ENCODE measurements at places on chromosomes 3 and 15.

- no peak for DNase-seq
Measured at GRCh38 chr15:41727143-41727542, 47.1 kb upstream of the MAPKBP1 start.

DNA sequence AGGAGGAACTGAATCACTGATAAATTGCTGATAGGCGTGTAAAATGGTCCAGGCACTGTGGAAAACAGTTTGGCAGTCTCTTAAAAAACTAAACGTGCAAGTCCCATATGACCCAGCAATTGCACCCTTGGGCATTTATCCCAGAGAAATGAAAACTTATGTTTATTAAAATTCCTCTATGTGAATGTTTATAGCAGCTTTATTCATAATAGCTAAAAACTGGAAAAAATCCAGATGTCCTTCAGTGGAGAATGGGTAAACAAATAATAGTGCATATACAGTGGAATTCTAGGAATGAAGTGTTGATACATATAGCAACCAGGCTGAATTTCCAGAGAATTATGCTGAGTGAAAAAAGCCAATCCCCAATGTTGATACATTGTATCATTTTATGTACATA, 482.2 kb upstream of the PDZRN3 start:
- no peak for DNase-seq

DNA sequence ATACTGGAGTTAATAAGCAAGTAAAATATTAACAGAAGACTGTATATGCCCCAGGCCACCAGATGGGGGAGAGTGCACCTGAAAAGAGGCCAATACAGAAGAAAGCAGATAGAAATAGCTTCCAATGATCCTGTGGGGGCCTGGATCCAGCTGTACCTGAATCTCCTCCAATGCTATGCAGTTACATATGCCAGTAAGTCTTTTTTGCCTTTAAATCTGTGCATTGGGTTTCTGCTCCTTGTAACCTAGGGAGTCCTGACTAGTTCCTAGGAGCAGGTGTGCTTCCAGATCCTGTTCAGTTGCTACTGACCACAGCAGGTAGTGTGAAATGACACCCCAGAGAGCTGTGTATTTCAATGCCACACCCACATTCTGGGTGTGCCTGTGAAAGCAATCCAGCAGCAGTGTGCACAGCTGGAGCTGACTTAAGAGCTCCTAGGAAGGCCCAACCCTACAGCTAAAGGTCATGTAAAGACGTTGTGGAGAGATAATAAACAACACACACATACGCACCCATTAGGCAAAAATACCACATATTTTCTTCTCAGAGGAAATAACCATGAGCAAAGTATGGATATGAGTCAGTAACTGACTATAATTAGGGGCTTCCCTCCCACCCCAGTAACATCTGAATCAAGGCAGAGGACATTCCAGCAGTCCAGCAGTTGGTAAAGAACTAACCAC, 62.2 kb upstream of the AKAP13 start:
- DNase-seq, result peak; percentile 56

- no peak for DNase-seq
Measured at GRCh38 chr15:25797511-25797935, 65.6 kb downstream of the ATP10A start.

- no peak for DNase-seq
Measured at GRCh38 chr3:2771741-2772140, 338.4 kb downstream of the IL5RA start.

GRCh38 chr15:29066838-29067237, 181.1 kb downstream of the APBA2 start:
- no peak for DNase-seq

DNA sequence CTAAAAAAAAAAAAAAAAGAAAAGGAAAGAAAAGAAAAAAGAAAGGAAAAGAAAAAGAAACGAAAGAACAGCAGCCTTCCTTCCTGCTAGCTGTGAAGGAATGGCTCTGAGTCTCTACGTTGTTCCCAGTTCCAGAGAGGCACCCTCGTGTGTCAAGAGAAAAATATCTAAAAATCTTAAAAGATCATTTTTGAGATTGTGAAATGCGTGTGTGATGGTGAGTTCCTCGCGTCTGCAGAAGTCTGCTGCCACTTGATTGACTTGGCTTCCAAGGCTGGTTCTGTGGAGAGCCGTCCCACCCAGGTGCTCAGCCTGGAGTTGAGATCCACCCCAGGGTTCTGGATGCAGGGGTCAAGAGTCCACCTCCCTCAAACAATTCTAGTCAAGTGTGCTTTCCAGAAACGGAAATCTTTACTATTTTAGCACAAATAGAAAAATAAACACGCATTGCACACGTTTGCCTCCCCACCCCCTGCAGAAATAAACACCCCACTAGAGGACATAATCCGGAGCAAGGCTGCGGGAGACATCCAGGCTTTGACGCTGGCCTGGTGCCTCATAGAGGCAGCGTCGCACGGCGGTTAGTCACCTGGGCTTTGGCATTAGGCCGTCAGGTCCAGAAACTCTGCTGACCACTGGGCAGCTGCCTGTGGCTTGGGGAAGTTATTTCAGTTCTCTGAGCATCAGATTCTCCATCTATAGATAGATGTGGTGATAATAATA, 265.4 kb downstream of the FAM43A start:
- DNase-seq, result no peak

DNA sequence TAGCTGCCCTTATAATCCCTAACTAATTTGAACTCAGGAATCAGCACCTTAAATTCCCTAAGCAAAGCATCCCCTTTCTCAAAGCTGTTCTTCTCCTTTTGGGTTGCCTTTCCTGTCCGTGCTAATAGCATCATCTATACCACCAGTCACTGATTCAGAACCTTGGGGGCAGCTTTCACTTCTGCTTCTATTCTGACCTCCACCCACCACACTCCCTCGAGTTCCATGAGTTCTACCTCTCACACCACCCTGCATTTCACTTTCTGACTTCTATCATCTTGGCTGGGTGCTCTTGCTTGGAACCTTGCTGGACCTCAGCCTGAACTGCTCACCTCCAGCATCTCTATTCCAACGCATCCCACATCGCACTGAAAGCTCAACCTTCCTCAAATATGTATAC, 55.4 kb upstream of the KCNMB2 start:
- no peak for DNase-seq

DNA sequence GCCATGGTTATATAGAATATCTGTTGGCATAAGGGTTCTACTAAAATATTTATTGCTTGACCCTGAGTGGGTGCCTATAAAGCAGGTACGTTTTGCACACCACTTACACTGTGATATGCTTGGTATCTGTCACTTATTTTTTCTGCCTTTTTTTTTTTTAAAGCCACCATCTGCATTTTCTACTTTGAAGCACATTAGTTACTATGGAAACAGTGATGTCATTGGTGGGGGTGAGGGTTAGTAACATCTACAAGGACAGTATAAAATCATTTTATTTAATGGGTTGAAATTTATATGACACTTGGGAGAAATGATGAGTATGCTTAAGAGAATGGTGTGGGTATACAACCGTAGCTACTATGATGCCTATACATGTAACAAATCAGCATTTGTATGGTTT, 25.6 kb downstream of the SLCO3A1 start:
- DNase-seq, result no peak

- peak; percentile 34 for DNase-seq
Measured at GRCh38 chr3:48155122-48155521, 33.1 kb downstream of the CDC25A start.

DNA sequence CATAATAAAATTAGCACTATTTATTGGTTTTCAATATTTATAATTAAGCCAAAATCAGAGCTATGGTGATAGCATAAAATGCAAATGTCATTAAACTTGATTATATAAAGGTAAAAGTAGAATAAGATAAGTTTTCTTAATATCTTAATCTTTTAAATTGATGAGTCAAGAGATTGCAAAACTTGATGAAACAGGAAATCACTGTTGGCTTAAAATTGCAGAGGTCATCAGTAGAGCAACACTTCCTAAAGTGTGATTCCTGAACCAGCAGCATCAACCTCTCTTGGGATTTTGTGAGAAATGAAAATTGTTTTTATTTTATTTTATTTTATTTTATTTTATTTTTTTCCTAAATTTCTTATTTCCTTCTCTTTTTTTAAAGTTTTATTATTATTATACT, 226.4 kb upstream of the CTDSPL start:
- no peak for DNase-seq

DNA sequence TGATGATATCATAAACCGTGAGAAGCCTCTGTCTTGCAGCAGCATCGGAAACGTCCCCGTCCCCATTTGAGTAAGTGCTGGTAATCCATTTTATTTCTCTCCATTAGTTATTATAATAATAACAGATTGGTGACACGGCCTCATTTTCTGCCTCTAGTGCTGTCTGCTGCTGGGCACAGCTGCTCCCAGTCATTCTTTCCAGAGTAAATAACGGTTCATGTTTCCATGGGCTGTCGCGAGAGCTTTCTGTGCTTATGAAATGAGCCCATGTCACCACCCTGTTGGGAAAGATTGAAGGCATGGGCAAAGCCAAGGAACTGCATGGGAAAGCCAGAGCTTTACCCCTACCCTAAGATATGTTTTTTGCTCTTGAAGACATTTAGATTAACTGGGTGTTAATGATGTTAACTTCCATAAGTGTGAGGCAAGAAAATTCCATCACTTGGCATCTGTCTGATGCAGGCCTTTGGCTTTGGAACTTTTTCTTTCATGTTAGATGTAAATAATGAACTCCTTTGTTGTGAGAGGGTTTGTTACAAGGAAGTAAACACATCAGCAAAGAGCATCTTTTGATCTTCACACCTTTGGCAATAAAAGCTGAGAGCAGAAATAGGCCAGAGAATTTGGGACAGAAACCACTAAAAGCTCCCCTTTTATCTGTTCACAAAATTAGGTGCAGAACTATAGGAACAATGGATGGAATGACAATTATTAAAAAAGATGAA, 141.8 kb downstream of the FILIP1L start:
- DNase-seq, result no peak

DNA sequence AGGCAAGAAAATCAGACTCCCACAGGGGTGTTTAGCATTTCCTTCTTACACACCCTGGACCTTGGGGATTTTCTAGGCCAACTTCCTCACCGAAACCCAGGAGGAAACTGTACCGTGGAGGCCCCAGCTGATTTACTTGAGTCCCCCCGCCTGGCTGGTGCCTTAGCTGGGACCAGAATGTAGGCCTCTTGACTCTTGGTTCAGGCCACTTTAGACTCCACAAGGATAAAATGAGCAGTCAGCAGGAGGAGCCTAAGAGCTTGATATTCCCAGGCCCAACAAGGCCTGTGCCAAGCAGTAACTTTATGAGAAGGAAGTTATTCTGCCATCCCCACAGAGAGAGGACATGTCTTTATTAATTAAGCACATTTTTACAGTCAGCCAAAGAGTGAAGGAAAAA, 4.6 kb upstream of the APBA2 start:
- no peak for DNase-seq

DNA sequence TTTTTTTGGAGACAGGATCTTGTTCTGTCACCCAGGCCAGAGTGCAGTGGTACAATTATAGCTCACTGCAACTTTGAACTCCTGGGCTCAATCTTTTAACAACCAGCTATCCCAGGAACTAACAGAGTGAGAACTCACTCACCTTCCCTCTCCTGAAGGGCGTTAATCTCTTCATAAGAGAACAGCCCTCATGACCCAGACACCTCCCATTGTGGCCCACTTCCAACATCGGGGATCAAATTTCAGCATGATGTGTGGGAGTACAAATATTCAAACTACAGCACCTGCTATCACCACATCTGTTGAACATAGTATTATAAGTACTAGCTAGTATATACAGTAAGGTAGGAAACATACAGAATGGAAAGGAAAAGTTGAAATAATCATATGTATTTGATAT, 132.5 kb downstream of the DOCK3 start:
- no peak for DNase-seq

DNA sequence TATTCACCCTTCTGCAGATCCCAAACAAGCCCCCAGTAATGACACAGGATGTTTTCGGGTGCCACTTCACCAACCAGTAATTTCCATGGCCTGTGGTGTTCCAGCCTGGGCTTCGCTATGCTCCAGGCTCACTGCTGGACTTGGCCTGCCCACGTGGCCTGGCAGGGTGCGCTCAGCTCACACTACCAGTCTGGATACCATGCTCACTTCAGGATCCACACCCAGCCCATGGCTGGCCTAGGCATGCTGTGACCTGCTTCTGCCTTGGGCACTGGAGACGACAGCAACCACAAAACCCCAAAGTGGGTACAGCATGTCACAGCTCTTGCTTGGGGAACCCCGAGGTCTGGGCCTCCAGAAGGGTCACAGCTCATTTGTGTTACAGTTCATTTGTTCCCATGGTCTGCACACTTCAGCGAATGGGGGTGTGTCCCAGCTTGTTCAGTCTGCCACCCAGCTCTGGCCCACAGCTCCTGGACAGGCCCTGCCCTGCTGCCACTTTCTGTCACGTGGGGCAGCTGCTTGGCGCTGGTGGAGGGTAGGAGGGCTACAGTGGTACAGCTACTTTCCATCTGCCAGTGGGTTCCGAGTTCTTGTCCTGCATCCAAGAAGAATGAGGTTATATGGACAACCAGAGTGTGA, 650.8 kb downstream of the MCTP2 start:
- DNase-seq, result no peak

DNA sequence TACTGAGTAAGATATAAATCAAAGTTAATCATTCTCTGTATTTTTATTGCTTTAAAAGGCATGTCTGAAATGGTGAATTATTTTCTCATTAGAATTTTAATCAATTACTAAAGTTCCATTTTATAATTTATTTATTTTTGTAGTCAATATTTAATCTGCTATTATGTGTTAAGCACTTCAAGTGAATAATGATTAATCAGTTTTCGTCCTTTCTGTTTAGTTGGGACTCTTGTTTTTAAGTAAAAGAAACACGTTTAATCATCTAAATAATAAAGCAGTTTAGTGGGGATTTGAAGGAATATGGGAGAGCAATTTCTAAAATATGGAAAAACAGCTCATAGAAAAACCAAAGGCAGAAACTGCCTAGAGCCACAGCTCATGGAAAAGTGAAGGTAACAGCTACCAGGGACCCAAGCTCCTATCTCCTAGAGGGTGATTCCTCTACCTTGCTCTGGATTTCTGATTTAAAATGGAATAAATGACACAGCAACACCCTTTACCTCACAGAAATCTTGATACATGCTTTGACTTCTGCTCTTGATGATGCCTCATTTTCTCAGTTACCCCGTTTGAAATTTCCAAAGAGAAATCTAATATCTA, 28.0 kb upstream of the SUCNR1 start:
- DNase-seq, result no peak

DNA sequence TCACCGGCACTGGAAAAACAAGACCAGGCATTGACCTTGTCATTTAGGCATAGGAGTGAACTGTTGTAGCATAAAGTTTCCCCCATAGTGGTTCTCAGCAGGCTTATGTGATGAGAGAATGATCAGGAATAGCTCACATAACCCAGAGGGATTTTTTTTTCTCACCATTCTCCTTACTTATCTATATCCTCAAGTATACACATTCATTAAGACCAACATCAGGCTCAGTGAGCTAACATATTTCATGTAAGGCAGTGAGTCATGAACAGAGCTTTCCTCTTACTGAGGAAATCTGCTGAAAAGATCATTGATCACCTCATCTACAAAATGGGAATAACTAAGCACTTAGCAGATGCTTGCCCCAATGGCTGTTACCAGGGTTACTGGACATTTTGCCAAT, 396.6 kb upstream of the TMCO5A start:
- no peak for DNase-seq

- no peak for DNase-seq
Measured at GRCh38 chr15:91885714-91886270, 32.3 kb downstream of the SLCO3A1 start.

GRCh38 chr3:108804966-108805365, 17.6 kb upstream of the TRAT1 start:
- DNase-seq, result no peak

- DNase-seq, result no peak
Measured at GRCh38 chr3:48301800-48302166, 31.7 kb downstream of the SPINK8 start.
